Stimulated activated CD4-positive, alpha-beta T cell treated with anti-CD3 and anti-CD28 coated beads, Interleukin-12 subunit alpha, Interleukin-12 subunit beta, amount 100 ng/mL, for 24 hours (primary cell): ENCODE measurements at places on chromosomes 7 and 10.

DNA sequence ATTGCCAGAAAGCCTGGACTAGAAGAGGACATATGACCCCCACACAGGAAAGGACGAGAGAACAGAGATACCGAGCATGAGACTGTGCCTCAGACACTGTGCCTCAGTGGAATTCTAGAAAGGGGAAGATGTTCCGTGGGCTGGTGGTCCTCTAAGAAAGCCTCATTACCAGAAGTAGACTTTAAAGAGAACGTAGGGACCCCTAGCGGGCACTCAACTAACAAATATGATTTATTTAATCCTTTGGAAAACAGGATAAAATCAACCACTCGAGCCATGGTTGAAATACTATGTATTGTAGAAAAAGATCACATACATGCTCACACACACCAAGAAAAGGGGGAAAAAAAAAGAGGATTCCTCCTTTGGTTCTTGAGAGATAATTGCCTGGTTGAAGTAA lies 701.2 kb upstream of the SORCS1 start:
- DNase-seq = no peak

GRCh38 chr7:102322202-102322715 lies 34.0 kb downstream of the SPDYE6 start:
- DNase-seq = no peak

GRCh38 chr7:18167815-18168214 lies 140.2 kb upstream of the PRPS1L1 start:
- DNase-seq = no peak

- DNase-seq = no peak
Observed at GRCh38 chr10:17247210-17247609, 19.2 kb downstream of the VIM start.

GRCh38 chr10:75399461-75400162 lies 2.0 kb downstream of the ZNF503 start:
- peak; percentile 46 for DNase-seq

- no peak for DNase-seq
Observed at GRCh38 chr7:158912406-158912805, 56.0 kb downstream of the DYNC2I1 start.

DNA sequence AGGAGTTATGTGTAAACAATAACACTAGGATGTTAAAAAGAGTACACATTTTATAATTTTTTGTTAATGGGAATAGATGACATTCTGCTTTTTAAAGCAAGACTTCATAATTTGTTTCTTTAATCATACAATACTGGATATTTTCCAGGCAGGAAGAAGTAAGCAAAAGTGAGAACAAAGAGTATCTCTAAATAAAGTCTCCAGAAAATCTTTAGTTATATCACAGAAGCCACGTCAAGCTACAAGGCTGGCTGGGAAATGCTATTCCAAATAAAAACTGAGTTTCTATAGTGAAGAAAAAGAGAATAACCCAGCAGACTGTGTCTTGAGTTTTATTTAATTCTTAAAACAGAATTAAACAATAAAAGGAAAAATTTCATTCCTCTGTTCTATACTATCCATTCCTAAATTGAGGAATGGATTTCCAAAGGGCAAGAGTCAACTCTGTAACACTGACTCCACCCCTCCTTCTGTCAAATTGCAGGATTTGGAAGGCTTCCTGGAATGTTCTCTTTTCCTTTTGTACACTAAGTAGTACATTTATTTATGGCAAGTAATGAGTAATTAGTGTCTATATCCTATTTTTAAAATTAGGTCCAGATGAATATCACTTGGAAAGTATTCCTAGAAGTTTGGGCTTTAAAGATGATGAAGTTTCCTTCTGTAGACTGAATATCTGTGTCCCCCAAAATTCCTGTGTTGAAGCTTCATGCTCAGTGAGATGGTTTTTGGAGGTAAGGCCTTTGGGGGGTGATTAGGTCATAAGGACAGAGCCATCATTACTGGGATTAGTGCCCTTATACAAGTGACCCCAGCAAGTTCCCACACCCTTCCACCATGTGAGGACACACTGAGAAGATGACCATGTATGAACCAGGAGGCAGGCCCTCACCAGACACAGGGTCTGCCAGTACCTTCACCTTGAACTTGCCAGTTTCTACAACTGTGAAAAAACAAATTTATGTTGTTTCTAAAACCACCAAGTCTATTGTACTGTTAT lies 290.9 kb downstream of the CRPPA start:
- DNase-seq = no peak

GRCh38 chr7:26076691-26077090 lies 75.3 kb upstream of the NFE2L3 start:
- DNase-seq = no peak

GRCh38 chr10:43952760-43953159 lies 304.1 kb upstream of the ZNF32 start:
- no peak for DNase-seq

GRCh38 chr10:30459283-30459682 lies 25.3 kb downstream of the MAP3K8 start:
- DNase-seq = no peak

DNA sequence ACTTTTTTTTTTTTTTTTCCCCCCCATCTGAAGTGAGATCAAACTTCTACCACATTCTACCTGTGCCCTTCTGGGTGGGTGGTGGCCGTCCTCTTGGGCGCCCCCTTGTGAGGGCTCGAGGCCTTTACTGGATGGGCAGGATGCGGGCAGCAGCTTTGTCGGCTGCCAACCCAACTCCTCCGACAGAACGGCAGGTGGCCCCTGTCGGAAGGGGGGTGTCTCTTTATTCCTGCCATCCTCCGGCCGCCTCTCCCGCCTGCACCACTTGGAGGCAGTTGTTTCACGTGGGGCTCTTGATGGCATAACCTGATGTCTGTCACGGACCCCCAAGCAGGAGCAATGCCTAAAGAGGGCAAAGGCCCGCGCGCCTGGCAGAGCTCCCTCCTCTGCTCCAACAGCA lies 31.0 kb downstream of the AMZ1 start:
- DNase-seq = peak; percentile 55

DNA sequence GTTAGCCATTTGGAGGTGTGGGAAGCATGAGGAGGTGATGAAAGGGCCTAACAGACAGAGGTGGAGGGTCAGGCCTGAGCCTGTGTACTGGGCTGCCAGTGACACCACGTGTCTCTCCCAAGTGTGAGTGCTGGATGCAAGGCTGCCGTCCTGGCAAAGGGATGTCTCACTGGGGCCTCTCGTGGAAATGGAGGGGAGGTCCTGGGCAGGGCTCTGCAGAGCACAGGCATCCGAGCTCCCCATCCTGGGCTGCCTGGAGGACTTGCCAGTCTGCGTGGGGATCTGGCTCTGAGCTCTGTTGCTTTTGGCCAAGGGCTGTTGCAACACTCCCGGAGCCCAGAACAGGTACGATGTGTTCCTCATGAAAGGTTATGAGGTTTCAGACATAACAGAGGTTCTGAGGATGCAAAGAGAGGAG lies 77.3 kb downstream of the GRK5 start:
- DNase-seq = no peak

DNA sequence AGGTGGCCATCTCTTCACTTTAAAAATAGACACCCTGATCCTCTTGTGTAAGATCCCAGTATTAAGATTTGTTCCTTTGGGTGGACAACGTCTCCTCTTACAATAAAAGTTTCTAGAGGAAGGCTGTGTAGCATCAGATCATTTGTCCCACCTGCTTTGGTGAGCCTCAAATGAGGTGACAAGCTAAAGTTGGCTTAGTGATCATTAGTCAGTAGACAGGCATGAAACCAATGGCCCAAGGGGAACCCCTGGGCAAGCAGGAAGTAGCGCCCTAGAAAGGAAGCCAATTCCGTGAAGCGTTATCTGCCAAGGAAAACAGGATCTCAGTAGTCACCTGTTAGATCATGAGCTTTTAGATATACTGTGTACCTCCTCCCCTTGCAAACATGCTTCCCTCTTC lies 66.8 kb downstream of the PCGF5 start:
- DNase-seq = no peak

GRCh38 chr7:17109020-17109419 lies 189.4 kb upstream of the AHR start:
- no peak for DNase-seq

GRCh38 chr7:15801041-15801440 lies 114.6 kb upstream of the MEOX2 start:
- no peak for DNase-seq

- DNase-seq = no peak
Observed at GRCh38 chr10:14540062-14540461, 209.3 kb upstream of the FRMD4A start.

DNA sequence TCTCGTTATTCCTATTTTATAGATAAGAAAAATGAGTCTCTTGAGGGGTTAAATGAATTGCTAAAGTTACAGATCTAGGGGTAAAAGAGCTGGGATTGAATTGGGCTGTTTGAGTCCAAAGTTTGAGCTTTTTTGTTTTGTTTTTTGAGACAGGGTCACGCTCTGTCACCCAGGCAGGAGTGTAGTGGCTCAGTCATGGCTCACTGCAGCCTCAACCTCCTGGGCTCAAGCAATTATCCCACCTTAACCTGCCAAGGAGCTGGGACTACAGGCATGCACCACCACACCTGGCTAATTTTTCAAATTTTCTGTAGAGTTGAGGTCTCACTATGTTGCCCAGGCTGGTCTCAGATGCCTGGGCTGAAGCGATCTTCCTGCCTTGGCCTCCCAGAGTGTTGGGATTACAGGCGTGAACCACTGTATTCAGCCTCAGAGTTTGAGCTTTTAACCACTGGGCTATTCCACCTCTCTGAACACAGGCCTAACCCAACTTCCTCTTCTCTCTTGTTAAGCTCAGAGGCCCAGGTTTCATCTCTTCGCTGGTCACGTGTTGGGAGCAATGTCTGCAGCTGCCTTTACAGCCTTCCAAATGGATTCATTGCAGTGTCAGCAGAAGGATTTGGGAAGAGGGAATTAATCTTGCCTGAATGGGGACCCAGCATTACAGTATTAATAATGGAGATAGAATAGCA lies 8.0 kb downstream of the SUFU start:
- DNase-seq = no peak

- no peak for DNase-seq
Observed at GRCh38 chr7:114700247-114700928, 221.5 kb upstream of the MDFIC start.

GRCh38 chr7:114150689-114151088 lies 231.9 kb upstream of the PPP1R3A start:
- DNase-seq = no peak
